Esophagus squamous epithelium (tissue), 5 donors: ENCODE measurements at places on chromosomes 16 and 17.

DNA sequence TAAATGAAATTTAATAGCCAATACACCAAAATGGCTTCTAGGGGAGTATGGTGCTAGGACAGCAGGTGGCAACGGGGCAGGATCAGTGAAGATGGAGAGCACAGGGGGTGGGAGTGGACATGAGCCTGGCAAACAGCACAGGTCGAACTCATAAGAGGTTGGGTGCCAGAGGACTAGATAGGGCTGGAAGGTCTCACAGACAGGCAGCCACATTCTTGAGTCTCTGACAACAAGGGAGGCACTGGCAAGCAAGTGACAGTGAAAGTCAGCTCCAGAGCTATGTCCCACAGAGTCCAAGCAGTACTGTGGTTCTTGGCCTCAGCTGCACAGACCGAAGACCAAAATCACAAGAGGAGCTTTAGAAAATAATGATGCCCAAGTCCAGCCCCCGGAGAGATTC is 61.2 kb downstream of the USP31 start:
- DNase-seq: no peak

- no peak for DNase-seq
Observed at GRCh38 chr17:37294888-37295287, 80.9 kb upstream of the C17orf78 start.

DNA sequence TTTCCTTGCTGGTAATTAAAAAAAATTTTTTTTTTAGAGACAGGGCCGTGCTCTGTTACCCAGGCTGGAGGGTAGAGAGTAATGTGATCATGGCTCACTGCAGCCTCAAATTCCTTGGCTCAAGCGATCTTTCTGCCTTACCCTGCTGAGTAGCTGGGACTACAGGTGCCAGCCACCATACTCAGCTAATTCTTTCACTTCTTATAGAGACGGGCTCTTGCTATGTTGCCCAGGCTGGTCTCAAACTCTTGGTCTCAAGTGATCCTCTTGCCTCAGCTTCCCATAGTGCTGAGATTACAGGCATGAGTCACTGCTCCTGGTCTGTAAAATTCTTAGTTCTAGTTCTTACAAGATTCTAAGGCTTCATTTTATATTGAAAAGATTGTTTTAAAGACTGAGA is 11.1 kb downstream of the SMIM36 start:
- DNase-seq: no peak

DNA sequence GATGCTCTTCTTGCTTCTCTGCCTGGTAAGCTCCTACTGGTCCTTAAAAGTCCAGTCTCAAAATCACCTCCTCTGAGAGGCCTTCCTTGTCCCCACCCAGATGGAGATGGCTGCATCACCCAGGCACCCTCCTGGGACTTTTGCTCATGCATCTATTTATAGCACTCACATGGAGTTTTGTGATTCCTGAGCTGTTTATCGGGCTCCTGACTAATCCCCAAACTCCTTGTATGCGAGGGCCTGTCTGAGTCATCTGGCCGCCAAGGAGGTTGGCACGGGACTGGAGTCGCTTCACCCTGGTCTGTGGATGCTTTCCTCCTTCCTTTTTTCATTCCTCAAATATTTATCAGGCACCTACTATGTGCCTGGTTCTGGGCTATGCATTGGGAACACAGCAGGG is 2.3 kb upstream of the MAP2K3 start:
- no peak for DNase-seq

GRCh38 chr16:88785106-88785924 is at the start of gene PIEZO1:
TSS of gene PIEZO1 (minus strand) at chr16:88785220. CDS start at chr16:88784964, 256 bp downstream.
- DNase-seq: no peak

DNA sequence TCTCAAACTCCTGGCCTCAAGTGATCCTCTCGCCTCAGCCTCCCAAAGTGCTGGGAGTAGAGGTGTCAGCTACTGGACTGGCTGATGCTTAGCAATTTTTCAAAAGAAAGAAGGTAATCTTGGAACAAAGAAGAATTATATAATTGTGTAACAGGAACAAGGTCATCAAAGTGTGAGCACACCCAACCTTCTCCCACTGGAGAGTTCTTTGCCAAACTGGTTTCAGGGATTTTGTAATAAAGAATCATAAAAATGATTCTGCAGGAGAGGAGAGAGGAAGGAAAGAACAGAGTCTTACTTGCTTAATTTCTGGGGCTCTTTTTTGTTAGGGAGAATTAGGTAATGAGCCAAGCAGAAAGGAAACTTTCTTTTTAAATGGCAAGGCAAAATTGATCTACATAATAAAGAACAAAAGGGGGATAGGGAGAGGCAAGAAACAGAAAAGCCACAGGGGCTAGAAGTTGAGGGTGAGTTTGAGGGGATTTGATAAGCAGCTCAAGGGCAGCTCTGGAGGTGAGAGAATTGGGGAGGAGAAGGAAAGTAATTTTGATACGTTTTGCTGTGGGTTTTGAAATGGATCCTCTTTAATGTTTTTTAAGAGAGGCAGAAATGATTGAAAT is 21.3 kb downstream of the CHD9NB start:
- DNase-seq: no peak
